ENCODE measurements at places on chromosomes 1 and 21.

DNA sequence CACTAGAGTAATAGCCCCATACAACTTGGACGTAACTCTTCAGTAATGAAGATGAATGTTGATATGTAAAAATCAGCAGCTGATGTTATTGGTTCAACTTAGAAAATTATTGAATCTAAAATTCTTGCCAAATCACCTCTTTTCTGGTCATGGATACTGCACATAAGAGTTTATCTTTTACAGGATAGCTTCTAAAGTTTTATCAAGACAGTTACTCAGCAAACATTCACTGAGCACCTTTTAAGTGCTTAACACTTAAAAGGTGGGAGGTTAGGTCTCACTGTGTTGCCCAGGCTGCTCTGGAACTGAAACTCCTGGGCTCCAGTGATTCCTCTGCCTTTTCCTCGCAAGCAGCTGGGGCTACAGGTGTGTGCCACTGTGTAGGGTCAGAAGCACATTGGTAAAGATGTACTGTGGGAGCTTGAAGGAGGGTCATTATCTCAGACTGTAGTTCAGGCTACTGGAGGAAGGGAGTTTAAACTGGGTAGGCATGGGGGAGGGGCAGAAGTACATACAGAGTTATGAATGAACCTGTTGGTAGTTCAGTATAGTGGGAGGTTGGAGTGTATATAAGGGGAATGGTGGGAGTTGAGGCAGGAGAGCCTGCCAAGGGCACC, 2.0 kb downstream of the MPZL1 start:
- no peak for DNase-seq

GRCh38 chr1:167821969-167822685, 91.8 kb downstream of the ADCY10 start:
- DNase-seq, result no peak

DNA sequence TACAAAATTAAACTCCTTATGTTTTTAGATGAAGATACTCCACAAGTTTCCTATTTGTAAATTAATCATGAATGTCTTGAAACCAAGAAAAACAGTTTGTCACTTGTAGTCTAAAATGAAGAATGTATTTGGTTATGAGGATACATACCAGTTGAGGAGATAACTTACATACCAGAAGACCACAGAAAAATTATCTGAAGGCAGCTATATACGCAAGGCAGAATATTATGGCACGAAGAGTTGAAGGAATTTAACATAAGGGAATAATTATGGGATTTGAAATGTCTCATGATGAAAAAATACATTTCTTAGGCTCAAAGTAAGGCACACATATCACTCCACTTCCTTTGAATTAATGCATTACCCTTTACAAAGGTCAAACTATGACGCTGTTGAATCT, 73.3 kb downstream of the IFI44 start:
- no peak for DNase-seq

DNA sequence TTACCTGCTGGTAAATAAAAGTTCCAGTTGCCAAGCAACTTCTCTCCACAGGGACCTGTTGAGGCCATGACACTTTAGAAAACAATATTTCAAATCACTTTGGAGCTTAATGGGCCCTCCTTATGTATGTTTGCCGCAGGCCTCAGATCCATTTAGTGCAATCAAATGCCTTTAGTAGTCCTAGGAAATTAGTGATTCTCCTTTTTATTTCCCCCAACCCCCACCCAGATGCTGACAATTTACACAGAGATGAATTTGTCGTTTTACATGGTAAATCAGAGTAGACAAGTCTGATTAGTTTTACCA, 83.6 kb downstream of the CLIC4 start:
- no peak for DNase-seq

GRCh38 chr1:17539477-17540254, at the start of gene ARHGEF10L:
Gene ARHGEF10L, plus strand, starts transcription at chr1:17539698. Its CDS starts 40,898 bp downstream, at chr1:17580596.
- DNase-seq, result no peak

DNA sequence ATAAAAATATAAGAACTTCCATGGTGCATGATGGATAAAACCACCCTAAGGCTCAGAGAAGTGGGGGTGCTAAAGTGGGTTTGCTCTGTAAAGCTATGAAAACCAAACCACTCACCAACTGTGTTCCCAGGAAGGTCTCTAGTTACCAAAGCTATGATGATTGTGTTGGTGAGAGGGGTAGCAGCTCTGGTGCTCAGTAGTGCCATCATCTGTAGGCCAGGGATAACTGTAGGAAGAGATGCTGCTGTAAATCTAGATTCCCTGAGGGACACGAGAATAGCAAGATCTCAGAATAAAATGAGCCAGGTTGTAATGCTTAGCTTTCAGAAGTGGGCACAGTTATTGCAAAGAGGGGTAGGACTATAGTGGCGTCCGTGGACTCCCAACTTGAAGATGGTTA, 124.5 kb downstream of the GREM2 start:
- no peak for DNase-seq

DNA sequence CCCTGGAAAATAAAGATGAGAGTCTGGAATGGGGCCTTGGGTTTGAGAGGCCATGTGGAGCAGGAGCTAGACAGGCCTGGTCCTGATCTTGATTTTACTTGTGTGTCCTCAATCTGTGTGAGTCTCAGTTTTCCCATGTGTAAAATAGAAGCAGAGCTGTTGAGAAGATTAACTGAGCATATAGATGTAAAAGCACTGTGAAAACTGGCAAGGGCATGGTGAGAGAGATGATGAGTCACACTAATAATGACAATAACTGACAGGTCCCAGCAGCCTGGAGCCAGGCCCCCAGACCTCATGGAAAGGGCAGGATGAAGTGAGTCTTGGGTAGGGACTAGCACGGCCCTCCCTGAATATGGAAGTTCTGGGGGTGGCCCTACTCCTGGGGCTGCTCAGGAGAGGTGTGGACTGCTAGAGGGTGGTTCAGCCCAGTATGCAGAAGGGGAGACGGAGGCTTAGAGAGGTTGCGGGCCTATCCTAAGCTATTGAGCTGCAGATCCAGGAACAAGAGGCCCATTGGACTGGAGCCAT, 2.8 kb upstream of the AHDC1 start:
- DNase-seq, result no peak

- no peak for DNase-seq
Measured at GRCh38 chr1:161728376-161729226, 7.3 kb downstream of the FCRLB start.

- no peak for DNase-seq
Measured at GRCh38 chr1:12587981-12588640, 29.9 kb downstream of the DHRS3 start.

DNA sequence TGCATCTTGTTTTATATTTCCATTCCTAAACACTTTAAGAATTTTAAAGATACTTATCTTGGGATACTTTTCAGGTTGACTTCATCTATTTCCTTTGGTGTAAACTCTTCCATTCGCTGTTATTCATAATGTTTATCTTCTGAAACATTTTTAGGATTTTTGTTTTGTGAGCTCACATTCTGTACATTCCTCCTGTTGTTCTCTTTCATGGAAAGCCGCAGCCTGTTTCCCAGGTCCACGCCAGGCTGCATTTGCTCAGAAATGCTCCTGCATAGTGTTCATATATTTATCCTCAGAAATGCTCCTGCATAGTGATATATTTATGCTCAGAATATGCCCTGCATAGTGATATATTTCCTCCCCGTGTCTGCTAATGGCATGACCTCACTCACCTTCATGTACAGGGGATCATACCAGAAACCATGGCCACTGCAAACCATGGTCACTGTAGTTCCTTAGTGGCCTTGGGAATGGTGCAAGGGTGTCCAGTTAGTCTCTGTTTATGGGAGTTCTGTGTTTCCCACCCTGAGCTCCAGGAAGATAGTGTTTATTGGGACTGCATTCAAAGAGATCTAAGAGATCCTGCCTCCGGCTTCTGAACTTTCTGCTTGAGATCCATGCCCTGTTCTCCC, 153.9 kb upstream of the GREM2 start:
- no peak for DNase-seq

GRCh38 chr1:149925345-149925744, 2.3 kb downstream of the SF3B4 start:
- no peak for DNase-seq

DNA sequence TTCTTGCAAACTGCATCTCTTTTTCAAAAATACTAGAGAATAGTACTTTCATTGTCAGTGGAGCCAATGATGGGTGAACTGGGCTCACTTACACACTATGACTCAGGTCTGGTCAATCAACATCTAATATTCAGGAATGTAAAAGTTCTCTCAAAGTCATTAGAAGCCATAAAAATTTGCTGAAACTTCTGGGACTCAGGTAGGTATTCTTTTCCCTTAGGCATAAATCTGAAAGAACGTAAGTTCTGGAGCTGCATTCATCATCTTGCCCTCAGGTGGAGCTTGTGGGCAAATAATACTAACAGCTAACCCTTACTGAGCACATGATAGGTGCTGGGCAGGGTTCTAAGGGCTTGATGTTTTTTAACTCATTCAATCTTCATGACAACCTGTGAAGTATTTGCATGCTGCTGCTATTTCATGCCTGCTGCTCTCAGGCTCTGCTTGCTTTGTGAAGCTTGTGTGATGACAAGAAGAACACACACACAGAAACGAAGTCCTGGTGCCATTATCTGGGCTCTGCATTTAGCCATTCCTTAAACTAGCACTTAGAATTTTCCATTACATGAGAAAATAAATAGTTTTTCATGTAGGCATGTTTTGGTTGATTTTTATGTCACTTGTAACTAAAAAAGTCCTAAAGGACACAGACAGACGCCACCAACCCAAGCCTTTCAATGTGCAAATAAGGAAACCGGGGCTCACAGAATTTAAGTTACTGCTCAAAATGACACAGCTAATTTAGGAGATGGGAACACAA, 394.2 kb upstream of the LYPLAL1 start:
- no peak for DNase-seq

GRCh38 chr1:93910305-93910704, 1.1 kb upstream of the GCLM start:
- DNase-seq, result no peak

DNA sequence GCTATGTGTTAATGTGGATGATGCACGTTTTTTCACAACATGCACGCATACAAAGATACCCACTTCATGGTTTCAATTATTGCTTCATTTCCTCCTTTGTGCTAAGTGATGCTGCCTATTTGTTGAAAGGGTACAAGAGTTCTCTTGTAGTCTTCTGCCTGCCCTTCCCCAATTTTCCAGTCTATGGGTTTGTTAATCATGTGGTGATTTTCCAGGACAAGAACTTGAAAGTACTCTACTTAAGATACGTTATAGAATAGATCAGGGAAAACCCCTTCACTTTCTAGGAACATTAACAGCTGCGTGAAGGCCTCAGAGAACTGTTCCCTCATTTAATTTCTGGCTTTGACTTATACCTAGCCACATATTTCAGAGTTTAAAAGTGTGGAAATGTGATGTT, 52.1 kb upstream of the SLC44A3 start:
- no peak for DNase-seq

- no peak for DNase-seq
Measured at GRCh38 chr1:227998374-227999055, 8.3 kb upstream of the WNT3A start.

Data from activated CD8-positive, alpha-beta memory T cell treated with anti-CD3 and anti-CD28 coated beads for 1 hour (primary cell).